Activated CD8-positive, alpha-beta memory T cell treated with anti-CD3 and anti-CD28 coated beads for 4 hours (primary cell): ENCODE measurements at places on chromosomes 2 and 18.

DNA sequence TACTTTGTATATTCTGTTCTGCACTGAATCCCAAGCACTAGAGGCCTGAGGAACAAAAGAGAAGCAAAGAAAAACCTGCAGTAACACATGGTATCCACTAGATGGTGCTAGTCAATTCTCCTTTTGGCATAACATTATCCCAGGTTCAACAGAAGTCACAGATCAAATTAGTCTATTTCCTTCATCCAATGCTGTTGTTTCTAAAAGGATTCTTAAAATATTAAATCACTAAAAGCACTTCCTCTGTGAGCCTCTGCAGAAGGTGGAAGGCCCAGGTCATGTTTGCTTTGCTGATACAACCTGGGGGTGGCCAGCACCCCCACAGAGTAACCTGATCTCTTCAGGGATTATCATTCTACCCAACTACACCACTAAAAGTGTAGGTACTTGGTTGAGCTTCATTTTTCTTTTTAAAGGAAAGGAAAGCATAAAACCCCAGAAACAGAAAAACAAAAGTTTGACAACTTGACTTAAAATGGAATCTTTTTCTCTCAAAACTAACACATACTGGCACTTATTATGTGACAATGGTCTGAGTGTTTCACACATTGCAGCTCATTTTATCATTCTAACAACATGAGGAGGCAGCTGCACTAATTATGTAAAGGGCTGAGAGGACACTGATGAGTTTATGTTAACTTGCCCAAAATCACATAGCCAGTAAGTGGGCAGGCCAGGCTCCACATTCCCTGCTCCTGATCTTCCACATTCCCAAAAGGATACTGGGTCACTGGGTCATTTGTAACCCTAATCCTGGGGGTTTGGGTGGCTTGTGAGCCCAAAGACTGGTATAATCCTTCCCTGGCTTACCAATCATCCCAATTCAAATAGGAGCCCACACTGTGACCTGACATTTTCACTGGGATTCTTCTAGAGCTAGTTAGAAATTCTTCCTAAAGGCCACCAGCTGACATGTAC, 66.8 kb upstream of the DNER start:
- DNase-seq, result no peak

GRCh38 chr2:55108456-55109160, 58.4 kb upstream of the RTN4 start:
- no peak for DNase-seq

DNA sequence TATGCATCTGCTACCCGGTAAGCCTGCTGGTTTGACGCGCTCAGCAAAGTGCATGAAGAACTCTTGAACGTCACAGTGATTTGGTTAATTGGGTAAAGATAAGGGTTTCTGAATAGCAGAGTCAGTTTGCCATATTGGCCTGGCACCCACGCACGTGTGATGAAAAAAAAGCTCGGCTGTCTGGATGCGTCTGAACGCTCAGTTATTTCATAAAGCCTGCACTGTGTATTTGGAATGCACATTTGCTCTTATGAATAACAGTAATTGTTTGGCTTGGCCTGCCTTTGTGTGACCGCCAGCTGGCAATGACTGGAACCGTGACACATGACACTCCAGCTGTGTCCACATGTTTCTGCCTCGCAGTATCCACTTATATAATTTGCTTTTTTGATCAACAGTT, 129.2 kb upstream of the MEIS1 start:
- DNase-seq, result no peak

GRCh38 chr18:48697441-48697840, 158.6 kb downstream of the CTIF start:
- DNase-seq, result no peak

DNA sequence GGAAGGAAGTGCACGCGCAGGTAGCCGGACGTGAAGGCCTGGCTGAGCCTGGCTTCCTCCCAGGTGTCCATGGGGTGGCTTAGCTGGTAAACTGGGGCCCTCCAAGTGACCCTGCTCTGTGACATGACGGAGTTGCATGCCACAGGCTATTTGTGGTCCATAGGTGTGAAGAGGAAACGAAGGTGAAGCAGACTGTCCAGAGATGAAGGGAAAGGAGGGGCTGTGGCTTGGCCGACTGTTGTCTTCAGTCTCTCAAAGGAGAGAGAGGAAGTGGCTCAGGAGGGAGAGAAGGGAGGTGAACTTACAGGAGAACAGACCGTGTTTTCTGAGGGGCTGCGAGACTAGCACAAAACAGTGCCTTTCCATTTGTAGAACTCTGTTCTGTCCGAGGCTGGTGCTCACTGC, 19.3 kb downstream of the INPP5D start:
- no peak for DNase-seq

DNA sequence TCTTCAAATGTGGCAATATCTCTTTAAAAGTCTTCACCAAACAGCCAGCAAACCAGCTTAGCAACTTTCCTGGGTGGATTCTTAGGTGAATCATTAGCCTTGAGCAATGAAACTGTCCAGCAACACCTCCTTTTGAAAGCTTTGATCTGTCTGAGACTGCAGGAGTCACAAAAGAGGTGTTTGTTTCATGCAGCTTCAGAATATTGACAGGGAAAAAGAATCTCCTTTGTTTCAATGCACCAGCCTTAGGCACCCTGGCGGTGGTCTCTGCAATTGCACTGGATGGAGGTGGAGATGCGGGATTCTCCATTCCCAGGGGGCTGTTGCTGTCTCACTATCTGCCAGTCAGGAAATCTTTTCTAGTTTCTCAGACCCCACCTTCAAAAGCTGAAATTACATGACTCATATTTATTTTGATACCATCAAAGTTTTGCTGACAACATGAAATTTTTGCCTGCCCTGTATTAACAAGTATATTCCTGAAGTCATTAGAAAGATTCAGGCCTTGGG, 76.0 kb upstream of the DSG1 start:
- DNase-seq, result no peak
